Right renal cortex interstitium (tissue), 3 donors: ENCODE measurements at places on chromosomes 6 and 20.

DNA sequence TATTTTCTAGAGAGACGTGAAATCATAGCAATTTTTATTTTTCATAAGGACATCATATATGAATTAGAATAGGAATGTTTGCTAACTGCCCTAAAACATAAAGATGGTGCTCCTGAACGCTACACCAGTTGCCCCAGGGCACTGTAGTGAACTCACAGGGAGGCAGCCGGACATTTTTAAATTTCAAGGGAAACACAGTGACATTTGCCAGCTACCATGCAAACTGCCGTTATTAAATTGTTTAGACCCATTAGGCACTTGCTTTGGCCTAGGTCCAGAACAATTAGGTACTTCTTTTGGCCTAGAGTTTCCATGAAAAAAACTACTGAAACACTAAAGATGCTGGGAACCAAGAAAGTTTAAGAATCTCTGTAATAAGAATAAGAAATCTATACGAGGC lies 24.9 kb upstream of the CFAP206 start:
- no peak for DNase-seq

DNA sequence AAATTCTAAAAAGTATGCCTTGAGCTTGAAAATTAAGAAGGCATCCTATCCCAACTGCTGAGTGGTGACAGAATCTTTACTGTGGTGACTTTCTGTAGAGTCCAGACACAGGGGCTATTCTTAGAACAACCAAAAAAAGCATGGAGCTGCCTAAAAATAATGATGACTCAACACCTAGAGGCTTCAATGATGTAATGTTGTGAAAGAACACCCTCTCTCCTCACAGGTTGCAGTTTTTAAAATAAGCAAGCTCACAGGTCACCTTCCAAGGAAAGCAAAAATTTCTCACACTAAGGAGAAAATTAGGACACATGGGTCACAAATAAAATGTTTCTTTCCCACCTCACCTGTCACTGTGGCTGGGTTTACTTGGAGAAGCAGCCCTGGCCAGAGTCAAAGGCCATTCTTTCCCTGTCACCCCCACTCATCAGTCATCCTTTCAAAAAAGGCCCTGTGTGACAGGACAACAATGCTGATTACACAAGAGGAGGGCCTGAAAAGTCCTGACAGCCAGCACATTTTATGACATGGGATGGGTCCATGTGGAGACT lies 53.5 kb downstream of the RCAN2 start:
- DNase-seq = no peak

- DNase-seq = no peak
These were observed 33.9 kb downstream of the SLC17A4 start for GRCh38 chr6:25788305-25788922.

- no peak for DNase-seq
These were observed 148.2 kb downstream of the PREX1 start for GRCh38 chr20:48679599-48679998.

GRCh38 chr6:55957961-55958422 lies 82.6 kb upstream of the BMP5 start:
- no peak for DNase-seq

DNA sequence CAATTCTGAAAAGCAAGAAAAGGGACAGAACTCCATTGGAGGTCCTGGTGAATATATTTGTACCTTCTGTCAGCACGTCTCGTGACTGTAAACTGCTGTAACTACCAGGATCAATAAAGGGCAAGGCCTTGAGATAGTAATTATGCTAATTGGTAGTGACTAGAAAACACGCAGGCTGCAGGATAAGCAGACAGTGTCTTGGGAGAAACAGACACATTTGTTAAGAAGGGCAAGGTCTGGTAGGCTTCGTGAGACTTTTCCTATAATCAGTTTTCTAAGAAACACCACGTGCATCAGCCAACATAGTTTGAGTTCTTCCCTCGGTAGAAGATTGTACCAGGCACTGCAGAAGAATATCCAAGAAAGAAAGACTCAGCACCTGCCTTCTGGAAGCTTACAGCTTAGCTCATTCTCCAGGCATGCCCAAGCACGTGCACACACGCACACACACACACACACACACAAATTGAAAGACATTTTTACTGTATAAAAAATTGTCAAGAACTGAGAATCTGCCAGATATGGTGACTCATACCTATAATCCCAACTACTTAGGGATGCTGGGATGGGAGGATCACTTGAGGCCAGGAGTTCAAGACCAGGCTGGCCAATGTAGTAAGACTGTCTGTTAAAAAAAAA lies 167.0 kb upstream of the SASH1 start:
- no peak for DNase-seq

- no peak for DNase-seq
These were observed 83.4 kb downstream of the ZNF217 start for GRCh38 chr20:53510262-53510661.

- DNase-seq = no peak
These were observed 1.1 kb upstream of the MYLK4 start for GRCh38 chr6:2751871-2752270.

GRCh38 chr20:57743450-57744095 lies 33.8 kb upstream of the PMEPA1 start:
- DNase-seq = no peak

DNA sequence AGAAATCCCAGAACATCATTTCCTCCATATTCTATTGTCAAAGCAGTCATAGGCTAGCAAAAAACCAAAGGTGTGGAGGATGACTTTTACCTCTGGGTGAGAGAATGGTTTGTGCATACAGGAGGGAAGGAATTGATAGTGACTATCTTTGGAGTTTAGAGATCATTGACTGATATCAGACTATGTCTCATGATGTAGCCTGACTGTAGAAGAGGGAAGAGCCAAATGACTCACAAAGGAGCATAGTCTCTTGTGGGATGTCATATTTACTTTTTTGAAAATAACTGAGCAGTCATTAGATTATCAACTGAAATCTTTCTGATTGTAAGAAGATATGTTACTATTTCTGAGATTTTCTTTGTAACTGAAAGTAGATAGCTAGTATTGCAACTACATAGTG lies 158.5 kb downstream of the FLRT3 start:
- no peak for DNase-seq

GRCh38 chr20:57802765-57803507 lies 93.1 kb upstream of the PMEPA1 start:
- no peak for DNase-seq

- DNase-seq = peak; percentile 69
These were observed 50.5 kb upstream of the ASIP start for GRCh38 chr20:34190679-34191090.

- no peak for DNase-seq
These were observed 5.6 kb upstream of the MBOAT1 start for GRCh38 chr6:20217891-20218290.

DNA sequence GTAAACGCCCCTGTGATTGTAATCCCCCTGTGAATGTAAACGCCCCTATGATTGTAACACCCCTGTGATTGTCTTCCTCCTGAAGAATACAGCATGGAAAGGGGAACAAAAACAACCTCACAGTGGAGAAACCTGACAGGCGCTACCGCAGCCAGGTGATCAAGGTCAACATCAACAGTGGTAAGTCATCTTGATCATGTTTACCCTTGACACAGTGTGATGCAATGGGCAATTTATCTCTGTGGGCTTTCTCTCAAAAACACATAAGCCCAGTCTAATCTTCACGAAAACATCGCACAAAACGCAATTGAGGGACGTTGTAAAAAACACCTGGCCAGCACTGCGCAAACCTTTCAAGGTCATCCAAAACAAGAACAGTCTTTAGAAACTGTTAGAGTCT lies 277.2 kb downstream of the PRKN start:
- no peak for DNase-seq

- no peak for DNase-seq
These were observed 470.7 kb downstream of the HTR1B start for GRCh38 chr6:76992553-76992952.

DNA sequence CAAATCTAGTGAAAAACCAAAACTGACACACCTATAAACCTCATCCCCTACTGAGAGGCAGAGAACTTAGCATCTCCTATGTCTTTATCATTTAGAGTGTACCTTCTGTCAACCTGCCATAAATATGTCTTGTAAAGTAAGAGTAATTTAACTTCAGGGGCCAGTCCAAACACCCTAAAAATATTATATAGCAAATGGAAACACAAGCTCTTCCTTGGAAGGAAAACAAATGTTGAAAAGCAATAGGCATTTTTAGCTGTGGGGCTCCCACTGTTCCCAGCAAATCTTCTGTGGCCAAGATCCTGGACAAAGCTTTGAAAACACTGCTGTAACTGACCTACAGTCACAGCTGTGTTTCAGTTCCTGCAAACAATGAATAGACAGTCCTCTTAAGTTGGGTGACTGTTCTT lies 140.0 kb upstream of the RNF217 start:
- DNase-seq = no peak
